Activated CD8-positive, alpha-beta memory T cell treated with anti-CD3 and anti-CD28 coated beads for 1 hour (primary cell): ENCODE measurements at places on chromosomes 3 and 15.

GRCh38 chr3:46987743-46988401, 8.4 kb downstream of the NBEAL2 start:
- peak; percentile 74 for DNase-seq

DNA sequence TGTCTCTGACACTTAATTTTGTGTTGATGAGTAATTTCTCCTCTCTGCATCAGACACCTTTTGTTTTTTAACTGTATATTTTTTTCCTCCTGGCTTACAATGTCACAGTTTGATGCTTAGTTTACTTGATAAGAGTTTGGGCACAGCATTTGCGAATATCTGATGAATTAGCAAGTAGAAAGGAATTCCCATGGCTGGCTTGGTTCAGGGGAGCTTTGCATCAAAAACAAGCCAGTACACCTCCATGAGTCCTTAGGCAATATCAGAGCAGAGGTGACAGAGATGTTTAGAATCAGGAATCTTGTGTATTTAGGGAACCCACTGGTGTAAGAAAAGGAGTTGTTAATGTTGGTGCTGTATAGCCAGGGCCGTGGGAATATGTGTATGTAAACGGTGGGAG, 9.3 kb downstream of the ARHGEF26 start:
- no peak for DNase-seq

DNA sequence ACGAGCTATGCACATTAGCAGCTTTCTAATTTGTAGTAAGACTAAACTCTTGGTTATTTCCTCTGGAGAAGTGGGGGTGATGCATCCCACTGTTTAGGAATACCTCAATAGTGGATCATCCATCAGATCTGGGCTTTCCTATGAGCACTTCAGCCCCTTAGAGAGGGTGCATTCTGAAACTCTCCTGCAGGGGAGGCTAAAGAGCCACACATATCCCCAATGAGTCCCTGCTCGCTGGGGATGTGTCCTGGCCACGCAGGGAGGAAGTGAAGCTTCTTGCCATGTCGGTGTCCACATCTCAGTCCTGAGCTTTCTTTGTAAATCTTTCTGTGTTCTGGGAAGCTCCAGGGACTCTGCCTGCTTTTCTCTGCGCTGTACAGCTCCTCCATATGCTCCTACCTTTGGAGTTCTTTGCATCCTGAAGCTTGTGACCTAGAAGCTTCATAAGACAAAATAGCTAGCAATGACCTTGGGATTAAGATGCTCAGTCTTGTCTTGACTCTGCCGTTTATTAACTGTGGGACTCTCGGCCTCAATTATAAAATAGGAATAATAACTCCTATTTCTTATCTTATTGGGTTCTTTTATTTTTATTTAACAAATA, 28.3 kb upstream of the MASP1 start:
- DNase-seq: no peak

DNA sequence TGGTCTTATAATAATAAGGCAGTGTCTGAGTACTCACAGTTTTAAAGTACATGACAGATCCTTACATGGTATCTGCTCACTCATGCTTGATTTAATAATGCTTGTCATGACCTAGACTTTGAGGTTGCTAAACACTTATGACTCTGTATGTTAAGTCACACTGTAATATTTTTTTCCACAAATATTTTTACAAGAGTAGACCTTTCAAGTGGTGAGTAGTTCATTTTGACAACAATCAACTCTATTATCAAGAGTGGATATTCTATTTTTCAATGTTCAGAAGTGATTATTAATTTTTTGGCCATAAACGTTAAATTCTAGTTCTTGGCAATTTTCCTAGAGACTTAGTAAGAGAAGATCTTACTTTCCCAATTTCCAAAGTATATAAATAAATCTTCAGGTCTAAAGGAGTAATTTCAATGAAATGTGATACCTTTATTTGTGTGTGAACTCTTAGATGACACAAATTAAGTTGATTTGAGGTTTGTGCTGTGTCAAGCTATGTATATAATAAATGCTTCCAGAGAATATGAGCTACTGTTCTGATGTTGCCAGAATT, 104.5 kb downstream of the NLGN1 start:
- DNase-seq: no peak

DNA sequence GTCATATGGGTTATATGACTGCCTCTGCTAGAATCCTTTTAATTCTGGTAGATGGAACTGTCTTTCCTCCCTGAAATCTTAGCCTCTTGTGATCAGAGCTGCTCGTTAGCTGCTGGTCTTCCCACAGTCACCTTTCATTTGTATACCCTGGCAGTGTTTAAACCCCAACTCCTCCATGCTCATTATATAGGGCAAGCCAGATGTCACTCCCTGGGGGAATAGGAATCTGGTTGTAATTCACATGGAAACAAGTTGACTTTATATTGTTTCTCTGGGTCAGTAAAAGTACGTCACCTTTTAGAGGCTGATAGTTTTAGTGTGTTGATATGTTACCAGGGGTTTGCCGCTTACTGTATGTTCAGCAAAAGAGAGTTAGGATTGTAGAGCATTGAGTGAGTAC, 103.5 kb downstream of the ITPR1 start:
- DNase-seq: no peak

- no peak for DNase-seq
Observed at GRCh38 chr3:131744765-131745164, 242.0 kb upstream of the MRPL3 start.

- no peak for DNase-seq
Observed at GRCh38 chr3:78096488-78097255, 1056.8 kb downstream of the ROBO2 start.

DNA sequence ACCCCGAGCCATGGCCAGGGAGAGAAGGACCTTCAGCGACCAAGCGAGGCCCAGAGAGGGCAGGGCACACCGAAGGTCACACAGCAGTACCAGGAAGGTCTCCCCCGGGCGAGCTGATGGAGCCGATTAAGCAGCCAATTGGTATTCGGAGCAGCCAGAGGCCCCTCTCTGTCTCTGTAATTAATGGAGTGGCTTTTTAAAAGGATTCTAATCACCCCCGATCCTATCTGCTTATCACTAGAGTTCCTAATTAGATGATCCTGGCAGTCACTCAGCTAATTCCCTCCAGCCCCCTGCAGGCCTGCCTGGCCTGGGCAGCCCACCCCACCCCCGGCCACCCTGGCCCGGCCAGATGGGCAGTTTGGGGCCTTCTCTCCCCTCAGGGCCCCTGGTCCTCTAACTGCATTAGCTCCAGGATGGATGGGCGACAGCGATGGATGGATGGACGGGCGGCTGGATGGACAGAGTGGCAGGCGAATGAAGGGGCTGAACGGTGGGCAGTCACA, 1.6 kb upstream of the DNAJB8 start:
- no peak for DNase-seq

DNA sequence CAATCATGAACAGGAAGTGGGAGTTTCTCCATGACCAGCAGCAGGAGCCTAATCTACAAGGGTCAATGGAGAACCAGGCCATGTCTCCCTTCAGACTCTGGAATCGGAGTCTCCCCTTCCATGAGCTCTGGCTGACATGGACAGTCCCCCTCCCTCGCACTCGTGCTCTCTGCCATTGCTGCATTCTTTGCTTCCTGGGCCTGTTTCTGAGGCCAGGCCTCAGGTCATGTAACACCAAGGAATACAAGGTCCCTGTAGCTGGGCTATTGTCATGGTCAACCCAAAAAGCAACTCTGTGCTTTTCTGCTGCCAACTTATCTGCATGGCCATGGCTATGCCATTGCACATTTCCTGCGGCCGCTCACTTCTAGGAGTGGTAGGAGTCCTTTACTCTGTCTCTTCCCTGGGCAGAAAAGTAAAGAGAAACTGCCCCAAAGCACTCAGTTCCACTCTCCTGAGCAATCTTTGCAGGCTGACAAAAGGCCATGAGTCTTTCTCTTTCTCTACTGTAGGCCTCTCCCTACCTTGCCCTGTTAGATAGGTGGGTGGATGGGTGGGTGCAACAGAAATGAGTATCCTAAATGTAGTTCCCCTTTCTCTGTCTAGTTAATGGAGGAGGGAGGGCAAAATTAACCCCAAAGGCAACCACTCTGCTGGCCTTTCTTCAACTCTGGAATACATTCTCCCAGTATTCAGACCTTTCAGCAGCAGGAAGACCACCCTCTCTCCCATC, 40.8 kb upstream of the PROK2 start:
- no peak for DNase-seq

DNA sequence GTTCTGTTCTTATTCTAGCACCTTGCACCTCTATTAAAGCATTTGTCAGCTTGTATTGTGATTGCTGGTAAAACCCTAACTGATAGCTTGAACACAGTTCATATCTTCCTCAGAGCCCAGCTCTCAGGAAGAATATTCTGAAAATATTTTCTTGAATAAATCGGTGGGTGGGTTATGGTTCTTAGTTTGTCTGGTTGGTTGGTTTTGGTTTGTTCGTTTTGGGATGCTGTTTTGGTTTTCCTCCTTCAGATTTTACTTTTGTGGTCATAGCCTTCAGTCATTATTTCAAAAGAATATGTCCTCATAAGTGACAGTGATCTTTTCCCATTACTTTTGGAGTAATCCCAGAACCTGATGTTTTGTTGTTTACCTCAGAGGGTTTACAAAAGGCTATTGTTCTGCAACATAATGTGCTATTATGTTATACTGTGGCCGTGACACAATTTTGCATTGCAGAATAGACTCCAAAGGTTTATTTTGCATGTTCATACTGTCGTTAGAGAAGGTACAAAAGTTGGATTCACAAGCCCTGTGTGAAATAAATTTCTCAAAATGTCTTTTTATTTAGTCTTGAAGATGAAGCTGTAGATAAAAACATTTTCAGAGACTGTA, 2.7 kb upstream of the TMEM87A start:
- DNase-seq: no peak

DNA sequence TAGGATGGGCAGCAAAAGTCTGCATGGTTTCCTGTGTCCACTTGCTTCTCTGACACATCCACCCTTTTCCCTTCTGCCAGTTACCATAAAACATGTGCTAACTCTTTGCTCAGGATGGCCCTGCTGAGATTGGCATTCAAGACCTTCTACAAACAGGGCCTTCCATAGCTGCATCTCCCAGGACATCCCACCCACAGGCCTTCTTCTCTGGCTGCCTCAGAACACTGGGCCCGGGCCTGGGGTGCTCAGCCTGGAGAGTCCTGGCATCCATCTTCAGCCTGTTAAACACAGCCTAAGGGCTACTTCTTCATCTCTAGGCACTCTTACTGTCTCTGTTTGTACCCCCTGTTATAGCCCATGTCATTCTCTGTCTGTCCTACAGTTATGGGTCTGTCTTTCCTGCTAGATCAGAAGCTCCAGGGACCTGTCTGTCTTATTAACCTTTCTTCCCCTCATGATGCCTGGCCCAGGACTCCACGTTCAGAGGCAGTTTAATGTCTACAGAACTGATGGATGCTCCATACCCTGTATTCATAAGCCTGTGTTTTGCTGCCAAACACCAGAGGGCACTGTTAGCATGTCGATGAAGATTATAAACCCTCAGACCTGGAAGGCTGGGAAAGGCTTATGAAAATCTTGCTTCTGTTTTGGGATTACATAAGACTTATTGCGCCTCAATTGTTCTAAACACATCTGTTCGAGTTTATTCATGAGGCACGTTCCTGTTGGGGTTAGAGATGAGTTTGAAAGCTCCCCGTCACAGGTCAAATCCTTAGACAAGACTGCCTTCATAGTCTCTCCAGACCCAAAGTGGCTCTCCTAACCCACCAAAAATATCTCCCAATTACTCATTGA, 16.5 kb downstream of the SEMA3G start:
- DNase-seq: no peak

DNA sequence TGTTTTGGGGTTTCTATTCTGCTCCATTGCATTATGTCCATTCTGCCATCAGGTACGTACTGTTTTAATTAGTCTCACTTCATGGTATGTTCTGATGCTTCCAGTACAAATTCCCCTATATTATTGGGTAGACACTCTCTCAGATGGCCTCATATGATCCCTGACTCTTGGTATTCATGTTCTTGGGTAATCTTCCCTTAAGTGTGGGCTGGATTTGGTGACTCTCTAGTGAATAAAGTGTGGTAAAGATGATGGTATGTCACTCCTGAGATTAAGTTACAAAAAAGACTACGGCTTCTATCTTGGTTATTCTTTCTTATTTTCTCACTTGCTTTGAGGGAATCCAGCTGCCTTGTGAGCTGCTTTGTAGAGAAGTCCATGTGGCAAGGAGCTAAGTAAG, 89.6 kb upstream of the TBC1D5 start:
- no peak for DNase-seq

- no peak for DNase-seq
Observed at GRCh38 chr3:157232141-157232540, 72.2 kb upstream of the CCNL1 start.

GRCh38 chr3:16534640-16535262, 21.3 kb upstream of the RFTN1 start:
- DNase-seq: no peak

DNA sequence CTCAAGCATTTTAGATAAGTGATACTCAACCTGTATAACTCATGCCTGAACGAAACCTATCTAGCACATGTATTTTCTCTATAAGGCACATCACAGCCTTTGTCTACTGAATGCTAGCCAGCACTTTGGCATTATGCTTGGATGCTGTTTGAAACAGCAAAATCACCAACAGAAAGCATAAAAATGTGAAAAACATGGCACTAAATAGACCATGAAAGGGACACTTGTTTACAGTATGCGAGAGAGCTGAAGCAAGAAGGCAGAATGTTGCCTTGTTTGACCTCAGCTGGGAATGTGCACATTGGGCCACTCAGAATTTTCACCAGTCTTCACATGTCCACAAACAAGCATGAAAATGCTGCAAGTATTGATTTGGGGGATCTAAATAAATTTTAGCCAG, 59.5 kb downstream of the MINDY2 start:
- no peak for DNase-seq

- DNase-seq: no peak
Observed at GRCh38 chr3:89079944-89080343, 27.5 kb upstream of the EPHA3 start.

DNA sequence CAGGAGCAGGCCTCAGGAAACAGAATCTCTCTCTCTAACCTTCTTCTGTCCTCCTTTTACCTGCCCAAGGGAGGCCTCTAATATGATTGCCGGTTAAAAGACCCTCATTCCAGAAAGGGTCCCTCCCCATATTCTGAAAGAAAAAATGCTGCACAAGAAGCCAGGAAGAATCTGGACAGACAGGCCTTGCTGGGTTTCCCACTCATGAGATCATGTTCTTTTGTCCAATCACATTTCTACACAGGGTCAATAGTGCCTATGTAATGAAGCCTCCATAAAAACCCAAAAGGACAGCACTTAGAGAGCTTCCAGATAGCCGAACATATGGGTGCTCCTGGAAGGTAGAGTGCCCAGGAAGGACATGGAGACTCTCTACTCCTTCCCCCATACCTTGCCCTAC, 146.0 kb downstream of the MYO9A start:
- no peak for DNase-seq

DNA sequence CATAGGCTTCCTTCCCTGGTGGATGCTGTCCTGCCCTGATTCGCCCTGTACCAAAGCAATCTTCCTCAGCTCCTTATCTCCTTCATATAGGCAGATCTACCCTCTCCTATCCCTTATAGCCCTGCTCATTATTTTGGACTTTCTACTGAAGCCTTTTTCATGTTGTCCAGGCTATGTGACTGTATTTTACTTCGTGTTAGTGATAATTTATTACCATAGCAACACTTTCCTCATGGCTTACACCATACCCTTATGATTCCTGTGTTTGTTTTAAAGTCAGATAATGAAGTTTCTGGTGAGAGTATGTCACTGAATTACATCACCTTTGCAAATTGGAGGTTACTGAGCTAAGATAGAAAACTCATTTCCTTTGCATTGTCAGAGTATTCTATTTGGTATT, 352.6 kb downstream of the NLGN1 start:
- no peak for DNase-seq
